AG10803 (cell line): ENCODE measurements at places on chromosomes 3 and 15.

DNA sequence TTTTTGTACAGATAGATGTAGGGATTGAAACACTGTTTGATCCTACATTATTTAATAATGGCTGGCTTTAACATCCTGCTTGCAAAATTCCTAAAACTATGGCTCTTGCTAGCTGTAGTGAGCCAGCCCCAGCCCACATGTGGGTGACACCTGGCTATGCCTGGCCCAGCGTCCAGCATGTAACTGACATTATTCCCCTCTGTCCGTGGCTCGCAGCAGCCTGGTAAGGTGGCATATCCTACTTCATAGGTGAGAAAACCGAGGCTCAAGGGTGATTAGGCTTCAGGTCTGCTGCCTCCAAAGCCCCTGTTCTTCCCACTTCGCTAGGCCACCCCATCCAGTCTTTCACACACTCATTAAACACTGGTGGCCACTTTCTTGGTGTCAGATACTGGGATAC lies 1.6 kb downstream of the CALML4 start:
- no peak for DNase-seq

GRCh38 chr15:100721758-100722550 lies 119.6 kb downstream of the ASB7 start:
- DNase-seq: peak; percentile 99

- DNase-seq: no peak
Observed at GRCh38 chr3:187027531-187028278, 97.4 kb downstream of the ST6GAL1 start.

- DNase-seq: no peak
Observed at GRCh38 chr15:23835953-23836352, 148.8 kb upstream of the NDN start.

GRCh38 chr3:151371526-151371925 lies 13.0 kb downstream of the P2RY12 start:
- peak; percentile 61 for DNase-seq

GRCh38 chr3:156680243-156680914 lies 6.0 kb downstream of the TIPARP start:
- no peak for DNase-seq

- peak; percentile 11 for DNase-seq
Observed at GRCh38 chr3:16978234-16978920, 93.6 kb downstream of the PLCL2 start.

DNA sequence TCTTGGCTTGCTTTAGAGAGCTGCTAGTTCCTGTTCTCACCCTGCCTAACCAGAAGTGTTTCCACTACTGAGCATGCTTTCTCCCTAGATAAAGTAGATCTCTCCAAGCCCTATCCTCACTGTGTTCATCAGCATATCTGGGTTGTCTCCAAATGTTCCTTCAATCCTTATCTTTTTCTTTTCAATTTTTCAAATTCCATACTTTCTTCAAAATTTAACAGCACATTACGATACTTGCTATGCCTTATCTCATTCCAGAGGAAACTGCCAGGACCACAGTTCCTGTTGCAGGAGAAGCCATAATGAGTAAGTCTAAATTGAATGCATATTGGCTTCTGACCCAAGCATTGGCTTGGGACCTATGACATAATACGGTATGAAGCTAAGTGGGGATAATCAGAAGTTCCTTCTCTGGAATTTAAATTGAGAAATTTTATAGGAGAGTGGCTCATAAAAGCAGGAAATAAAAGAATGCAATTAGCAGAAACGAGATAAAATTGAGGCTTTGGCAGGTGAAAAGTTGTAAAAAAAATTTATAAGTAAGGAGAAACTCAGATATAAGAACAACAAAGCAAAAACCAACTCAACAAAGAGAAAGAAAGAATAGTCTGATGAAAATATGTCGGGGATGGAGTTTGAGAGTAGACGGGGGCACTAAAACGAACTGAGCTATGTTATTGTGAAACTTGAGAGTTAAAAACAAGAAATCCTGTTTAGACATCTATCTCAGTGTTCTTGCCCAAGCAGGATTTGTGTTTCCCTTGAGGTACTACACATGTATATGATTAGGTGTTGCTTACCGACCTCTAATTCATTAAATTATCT lies 631.7 kb upstream of the CCDC54 start:
- DNase-seq: peak; percentile 88

GRCh38 chr3:164608554-164609276 lies 469.6 kb downstream of the SI start:
- DNase-seq: no peak

DNA sequence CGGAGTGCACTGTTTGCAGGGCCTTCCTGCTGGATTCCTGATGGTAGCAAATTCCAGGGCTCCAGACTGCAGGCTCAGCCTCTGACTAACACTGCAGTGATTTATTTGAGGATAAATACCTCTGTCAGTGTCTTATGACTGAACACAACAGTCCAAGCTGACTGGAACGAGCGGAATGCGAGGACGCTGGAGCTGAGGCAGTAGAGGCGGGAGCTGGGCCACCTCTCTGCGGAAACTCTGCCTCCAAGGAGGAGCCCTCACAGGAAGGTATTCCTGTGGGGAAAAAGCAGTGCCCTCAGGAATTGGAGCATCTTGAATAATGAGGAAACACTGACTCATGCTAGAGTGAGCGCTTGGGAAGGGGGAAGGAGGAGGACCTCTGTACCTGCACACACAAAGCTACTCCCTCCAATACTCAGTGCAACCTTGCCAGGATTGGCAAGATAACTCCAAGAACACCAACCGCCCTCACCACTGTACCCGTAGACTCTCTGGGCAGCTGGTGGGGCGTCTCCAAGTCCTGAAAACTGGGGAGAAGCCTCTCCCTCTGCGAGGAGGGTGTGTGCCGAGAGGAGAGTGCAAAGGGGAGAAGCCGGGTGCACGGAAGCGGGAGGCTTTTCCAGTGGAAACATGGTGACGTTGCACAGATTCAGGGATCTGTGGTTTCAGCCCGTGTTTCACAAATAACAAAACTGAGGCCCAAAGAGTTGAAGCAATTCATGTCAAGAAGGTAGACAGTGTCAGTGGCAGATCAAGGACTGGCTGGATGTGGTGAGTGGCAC lies 43.0 kb downstream of the VGLL4 start:
- DNase-seq: peak; percentile 100

DNA sequence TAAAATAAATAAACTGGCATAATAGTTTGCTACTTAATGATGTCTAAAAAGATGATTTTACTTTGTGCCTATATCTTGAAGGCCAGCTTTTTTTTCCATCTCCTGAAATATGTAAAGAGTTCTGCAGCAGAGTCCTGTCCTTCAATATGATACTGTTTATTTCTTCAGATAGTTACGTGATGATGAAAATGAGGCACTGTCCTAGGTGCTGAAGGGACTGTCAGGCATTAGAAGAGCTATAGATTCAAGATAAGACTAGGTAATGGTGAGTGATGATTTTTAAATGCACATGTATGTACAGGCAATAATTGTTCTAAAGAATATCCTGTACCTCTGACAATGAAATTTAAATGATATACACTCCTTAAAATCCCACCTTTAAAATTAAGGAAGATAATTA lies 326.9 kb upstream of the DNAJC19 start:
- DNase-seq: no peak

- peak; percentile 79 for DNase-seq
Observed at GRCh38 chr3:141644931-141645330, 93.2 kb upstream of the RNF7 start.

DNA sequence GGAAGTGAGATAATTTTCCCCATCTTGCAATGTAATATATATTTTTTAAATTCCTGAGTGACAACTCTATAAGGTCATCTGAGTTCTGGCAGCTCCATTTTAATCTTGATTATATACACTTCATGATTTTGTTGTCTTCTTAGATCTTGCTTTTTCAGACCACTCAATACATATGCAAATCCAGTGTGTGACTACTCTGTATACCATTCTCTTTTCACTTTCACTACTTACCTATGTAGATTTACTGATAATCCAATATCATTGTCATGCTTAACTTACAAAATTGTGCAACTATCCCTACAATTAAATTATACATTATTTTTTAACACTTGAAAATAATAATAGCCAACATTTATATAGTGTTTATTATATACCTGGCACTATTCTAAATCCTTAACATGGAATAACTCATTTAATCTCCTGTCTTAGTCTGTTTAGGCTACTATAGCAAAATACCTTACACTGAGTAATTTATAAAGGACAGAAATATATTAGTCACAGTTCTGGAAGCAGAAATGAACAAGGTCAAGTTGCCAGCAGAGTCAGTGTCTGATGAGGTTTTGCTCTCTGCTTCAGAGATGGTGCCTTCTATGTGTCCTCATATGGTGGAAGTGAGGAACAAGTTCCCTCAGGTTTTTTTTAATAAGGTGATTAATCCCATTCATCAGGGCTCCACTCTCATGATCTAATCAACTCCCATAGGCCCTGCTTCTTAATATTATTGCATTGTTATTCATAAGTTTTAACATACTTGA lies 338.5 kb downstream of the TUSC7 start:
- no peak for DNase-seq

DNA sequence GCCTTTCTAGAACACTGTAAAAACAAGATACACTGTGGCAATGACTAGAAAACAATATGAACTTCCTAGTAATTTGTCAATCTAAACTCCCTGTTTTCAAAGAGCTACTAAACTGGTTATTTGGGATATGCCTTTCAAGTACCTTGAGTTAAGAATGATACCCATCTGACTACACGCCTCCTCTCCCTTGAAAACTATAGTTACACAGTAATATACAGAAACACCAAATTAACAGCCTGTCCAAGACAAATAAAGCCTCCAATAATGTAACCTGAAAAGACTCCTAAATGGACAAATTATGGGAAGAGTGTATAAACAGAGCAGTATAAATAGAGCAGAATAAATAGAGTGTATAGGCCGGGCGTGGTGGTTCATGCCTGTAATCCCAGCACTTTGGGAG lies 70.1 kb downstream of the SMARCC1 start:
- DNase-seq: no peak

DNA sequence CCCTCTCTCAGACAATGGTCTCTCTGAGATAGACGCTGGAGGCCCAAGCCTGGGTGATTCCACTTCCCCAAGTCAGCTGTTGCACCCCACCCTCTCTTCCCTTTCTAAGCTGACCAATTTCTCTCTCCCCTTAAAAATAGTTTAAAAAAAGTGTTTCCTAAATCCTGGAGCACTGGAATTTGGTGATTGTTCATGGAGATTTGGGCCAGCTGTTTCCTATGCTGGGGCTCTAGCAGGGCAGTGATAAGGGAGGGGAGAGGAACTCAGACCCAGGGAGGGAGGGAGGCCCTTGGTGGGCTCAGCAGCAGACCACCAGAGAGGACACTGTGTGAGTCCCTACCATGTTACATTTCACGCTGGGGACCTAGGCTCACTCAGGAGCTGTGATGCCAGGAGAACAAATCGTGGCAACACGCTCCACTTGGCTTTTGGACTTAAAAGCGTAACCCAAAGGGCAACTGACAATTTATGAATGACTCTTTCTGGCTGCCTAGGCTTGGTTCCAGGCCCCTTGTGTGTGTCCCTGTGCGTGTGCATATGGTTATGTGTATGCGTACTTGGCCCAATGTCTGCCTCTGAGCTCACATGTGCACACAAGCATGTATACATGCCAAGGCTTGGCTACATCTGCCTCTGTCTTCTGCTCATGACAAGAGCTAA lies 59.8 kb upstream of the INSYN1 start:
- DNase-seq: no peak

DNA sequence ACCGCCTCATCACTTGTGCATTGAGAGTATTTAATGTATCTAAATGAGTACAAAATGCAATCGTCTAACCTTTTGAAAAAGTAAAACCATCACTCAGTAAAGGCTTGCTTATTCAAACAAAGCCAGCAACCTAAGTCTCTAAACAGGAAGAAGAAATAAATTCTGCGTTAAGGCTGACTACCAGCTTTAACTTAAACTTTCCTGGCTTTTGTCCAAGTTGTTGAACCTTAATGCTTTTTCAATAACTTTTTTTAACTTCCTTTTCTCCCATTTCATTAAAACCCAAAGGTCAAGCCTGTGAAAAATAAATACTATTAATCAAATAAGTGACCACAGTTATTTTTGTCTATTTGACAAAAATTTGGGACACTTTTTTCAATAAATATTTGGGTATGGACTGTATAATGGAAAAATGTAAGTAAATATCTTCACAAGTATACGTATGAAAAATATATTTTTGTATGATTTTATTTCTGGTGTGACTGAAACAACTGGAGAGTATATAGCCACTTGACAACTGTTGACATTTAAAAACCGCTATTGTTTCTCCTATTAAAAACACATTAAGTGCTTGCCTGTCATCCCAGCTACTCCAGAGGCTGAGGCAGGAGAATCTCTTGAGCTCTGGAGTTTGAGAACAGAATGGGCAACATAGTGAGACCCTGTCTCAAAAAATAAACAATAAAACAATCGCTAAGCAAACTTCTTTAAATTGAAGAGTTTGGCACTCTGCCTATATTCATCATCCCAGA lies 2.9 kb downstream of the KLHL24 start:
- no peak for DNase-seq

DNA sequence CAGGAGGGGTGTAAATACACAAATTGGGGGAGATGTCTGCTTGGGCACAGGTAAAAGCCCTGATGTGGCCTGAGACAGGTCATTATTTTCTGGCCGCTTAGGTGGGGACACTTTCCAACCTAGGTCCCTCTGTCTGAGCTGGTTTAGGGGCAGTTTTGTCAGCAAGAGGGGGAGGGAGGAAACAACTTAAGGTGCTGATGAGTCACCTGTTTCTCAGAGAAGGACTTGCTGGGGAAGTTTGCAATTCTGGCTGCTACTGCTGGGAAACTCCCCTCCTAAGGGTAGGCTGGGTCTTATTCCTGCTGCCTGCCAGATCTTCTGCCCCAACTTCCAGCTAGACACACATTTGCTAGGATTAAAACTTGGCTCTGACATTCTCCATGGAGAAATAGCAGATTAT lies 4.8 kb upstream of the RHOV start:
- no peak for DNase-seq

GRCh38 chr3:38268087-38268486 lies 2.5 kb downstream of the SLC22A13 start:
- no peak for DNase-seq

GRCh38 chr15:61702224-61703020 lies 357.8 kb downstream of the VPS13C start:
- DNase-seq: no peak

GRCh38 chr15:91521996-91522395 lies 331.5 kb upstream of the SLCO3A1 start:
- peak; percentile 82 for DNase-seq

DNA sequence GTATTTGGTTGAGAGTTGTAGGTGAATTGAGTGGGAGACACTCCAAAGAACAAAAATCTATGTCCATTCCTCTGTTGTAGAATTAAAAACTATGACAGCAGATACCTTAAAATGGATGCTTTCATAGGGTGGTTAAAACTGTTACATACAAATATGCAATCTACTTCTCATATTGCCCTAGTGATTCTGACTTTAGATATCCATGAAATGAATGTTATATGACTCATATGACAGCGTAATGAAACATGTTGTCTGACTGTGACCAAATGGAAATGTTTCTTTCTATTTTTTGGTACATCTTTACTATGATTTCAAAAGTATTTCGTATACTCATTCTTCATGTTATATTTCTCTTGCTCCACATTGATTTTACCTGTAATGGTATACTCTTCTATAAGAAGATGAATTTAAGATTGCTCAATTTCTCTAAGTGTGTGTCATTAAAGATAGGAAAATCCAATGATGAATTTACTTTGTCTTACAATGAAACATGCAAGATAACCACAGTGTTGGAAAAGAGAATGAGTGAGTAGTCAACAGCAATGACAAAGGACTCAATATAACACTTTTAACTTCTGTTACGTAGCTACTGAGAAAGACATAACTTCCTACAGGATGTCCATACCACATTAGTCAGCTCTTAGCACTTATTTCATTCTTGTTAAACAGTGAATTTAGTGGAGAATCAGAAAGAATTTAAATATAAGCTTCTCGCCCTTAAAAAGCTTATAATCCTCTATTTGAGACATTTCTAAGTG lies 79.3 kb upstream of the LSAMP start:
- peak; percentile 6 for DNase-seq
